Endodermal cell (in vitro differentiated cells): ENCODE measurements at places on chromosomes 12 and 14.

- DNase-seq, result peak; percentile 83
Observed at GRCh38 chr14:96039633-96040311, 610 bp downstream of the C14orf132 start.

DNA sequence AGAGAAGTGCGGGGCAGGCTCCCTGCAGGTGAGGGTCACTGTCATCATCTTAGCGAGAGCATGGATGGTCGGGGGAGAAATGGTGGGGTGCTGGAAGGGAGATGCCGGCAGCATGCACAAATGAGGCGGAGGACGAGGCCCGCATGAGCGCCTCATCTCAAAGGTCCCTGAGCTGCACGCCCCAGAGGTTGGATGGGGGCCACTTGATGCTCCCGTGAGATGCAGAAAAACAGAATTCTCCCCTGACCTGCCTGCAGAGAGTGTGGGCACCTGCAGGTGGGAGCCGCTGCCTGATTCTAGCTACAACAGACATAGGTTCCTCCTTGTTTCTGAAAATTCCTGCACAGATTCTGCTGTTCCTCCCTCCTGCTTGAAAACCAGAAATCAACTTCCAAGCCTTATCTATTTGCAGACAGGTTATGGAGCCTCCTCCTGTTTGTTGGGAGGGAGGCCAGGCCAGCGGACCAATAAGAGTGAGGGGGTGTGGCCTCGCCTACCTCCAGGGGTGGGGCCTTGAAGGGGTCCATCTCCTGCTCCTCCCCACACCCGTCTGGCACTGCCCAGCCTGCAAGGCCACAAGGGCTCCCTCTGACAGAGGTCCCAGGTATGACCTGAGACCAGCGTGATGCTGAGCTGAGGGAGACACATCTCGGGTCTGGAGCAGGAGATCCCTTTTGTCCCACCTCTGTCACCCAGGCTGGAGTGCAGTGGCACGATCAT is 67.2 kb downstream of the KDM2B start:
- DNase-seq, result peak; percentile 97

DNA sequence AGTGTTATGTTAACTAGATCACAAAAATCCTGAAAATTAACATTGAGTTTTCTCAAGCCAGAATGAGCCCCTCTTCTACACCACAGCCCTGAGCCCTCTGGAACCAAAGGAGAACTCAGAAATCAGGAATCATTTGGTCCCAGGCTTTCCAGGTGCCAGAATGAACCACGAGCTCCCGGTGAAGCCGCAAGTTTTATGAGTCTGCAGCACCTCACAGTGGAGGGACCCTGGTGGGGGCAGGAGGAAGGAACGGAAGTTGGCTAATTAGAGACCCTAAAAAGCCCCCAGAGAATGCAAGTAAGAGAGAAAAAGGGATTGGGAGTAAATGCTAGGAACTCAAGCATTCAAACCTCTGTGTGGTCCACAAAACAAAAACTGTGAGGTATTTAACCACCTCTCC is 52.9 kb upstream of the BCL2L14 start:
- peak; percentile 79 for DNase-seq

DNA sequence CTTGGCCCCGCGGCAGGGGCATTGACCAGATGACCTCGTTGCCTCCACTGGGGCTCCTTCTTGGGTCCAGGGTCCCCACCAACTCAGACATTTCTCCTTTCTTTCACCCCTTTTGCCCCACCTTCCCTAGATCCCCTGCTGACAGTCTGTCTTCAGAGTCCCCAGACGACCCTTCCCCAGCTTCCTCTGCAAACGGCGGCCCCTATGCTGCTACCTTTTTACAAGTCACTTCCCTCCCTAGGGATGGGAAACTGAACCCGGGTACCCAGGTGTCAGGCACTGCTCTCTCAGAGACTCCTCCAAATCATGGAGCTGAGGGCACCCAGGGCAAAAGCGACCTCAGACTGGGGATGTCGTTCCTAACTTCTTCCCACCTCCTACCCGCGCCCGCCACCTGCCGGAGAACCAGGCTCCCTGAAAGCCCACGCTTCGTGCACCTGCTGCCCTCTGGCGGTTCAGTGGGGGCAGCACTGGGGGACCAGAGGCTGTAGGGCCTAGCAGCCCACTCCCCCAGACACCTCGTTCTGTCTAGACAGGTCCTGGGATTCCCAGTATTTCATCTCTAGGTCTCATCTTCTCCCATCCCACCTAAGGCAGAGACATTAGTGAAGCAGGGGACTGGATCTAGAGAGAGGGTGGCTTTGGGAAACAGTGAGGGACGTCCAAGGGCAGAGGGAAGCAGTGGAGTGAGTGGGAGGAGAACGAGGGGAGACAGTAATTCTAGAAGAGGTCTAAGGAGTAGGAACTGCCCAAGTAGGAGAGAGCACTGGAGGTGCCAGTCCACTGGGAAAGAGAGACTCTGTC is 4.9 kb downstream of the ZNF385A start:
- DNase-seq, result peak; percentile 99

GRCh38 chr14:68972507-68973218 is 6.4 kb downstream of the ACTN1 start:
- DNase-seq, result no peak

- no peak for DNase-seq
Observed at GRCh38 chr12:68497107-68497506, 113.6 kb upstream of the RAP1B start.

DNA sequence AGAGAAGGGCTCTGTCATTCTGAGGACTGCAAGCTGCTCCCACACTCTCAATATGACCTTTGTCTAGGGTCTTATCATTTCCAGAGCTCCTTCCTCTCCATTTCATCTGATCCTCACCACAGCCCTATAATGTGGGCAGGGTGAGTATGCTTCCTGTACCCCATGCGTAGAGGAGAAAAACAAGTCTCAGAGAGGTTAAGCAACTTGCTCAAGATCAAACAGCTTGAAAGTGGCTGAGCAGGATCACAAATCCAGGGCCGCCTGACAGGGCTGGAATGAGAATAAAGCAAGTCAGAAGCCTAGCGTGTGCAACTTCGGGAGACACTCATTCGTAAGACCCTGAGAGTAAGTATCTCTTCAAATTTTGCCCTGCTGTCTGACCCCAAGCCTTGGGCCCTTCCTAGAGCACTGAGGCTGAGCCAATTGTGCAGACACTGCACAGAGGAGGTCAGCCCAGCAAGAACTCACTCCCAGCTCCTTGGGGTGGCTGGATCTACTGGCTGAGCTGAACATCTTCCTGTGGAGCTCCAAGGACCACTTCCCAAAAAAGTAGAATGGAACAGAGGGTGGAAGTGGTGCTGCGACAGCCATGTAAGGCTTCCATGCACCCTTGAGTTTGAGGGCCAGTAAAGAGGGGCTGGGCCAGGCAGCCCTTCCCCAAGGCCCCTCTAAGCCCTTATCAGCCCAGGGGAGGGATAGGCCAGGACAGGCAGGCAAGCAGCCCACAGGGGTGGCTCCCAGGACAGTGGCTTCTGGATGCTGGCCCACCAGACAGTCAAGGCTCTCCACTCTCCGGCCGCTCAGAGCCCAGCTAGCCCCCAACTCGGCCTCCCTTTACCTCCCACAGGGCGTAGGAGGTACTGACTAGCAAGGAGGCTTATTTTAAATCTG is 10.5 kb downstream of the ZFP36L1 start:
- peak; percentile 47 for DNase-seq

DNA sequence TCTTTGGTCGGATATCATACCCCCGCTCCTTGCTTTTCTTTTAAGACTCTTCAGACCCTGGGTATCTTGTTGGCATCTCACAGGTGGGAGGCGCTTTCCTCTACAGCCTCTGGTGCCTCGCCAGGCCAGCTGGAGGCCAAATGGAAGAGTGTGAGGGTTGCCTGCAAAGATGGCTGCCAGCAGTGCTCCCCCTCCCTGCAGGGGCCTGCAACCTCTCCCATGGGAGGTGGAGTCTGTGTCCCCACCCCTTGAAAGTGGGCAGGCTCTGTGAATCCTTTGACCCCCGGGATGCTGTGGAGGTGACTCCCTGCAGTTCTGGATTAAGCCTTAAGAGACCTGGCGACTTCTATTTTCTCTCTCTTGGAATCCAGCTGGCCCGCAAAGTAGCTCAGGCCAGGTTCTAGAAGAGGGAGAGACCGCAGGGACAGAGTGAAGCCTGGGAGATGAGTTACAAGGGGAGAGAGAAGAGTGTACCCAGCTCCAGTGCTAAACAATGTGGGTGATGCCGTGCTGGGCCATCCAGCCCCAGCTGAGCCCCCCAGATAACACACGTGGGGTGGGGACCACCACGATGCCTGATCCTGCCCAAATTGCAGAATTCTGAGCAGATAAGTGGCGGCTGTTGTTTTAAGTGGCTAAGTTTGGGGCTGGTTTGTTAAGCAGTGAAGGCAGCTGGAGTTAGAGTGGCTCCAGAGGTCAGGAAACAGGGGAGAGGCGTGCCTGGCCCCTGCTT is 37.9 kb upstream of the NCOR2 start:
- DNase-seq, result peak; percentile 83

GRCh38 chr12:73632661-73633060 is 905.0 kb upstream of the ATXN7L3B start:
- no peak for DNase-seq

GRCh38 chr14:76767681-76768656 is 6.7 kb downstream of the VASH1 start:
- peak; percentile 75 for DNase-seq

DNA sequence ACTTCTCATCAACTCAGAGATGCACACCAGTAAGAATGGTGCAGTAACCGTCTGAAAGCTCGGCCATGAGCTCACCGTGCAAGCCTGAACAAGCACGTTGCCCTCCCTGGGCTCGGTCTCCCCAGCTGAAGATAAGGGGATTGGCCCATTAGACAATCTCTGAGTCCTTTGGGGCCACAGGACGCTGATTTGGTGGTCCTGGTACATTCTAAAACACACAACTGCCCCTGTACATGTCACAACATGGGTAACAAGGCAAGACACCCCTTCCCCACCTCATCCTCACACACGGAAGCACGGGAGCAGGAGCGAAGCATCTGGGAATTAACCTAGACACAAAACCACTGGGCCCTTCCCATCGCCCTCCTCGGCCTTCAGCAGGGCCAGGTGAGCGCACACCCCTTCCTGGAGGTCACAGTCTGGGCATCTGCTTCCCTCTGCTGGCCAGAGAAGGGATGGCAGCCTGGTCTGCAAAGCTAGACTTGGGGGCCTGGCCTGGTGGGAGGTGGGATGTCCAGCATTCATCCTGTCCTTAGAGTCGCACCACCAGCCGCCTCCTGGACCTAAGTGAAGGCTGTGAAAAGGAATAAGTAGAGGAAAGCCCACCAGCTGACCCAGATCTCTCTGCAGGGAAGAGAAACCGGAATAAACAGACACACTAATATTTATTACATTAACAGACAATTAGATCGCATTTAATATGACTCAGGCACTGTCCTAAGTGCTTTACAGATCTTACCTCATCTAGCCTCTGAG is 18.9 kb upstream of the SMUG1 start:
- DNase-seq, result peak; percentile 99

GRCh38 chr12:52310622-52311284 is 10.4 kb downstream of the KRT83 start:
- no peak for DNase-seq

DNA sequence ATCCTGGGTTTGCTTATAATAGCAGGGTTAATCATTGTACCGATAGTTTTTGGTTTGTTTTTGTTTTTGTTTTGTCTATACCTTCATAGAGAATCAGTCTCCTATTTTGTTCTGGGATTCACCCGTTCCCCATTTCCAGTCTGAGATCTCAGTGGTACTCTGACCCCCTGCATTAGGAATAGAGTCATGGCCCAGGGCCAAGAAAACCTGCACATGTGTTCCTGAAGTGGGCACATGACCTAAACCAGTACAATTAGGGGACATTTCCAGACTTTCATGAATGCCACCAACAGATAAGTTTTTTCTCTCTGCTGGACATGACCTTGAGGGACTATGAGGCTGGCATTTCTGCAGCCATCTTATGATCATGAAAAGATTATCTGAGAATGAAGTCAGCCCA is 52.5 kb downstream of the MRPL42 start:
- no peak for DNase-seq

- peak; percentile 93 for DNase-seq
Observed at GRCh38 chr14:33475623-33476022, 475.3 kb downstream of the EGLN3 start.

GRCh38 chr12:130713581-130713991 is 2.5 kb downstream of the RIMBP2 start:
- peak; percentile 52 for DNase-seq

DNA sequence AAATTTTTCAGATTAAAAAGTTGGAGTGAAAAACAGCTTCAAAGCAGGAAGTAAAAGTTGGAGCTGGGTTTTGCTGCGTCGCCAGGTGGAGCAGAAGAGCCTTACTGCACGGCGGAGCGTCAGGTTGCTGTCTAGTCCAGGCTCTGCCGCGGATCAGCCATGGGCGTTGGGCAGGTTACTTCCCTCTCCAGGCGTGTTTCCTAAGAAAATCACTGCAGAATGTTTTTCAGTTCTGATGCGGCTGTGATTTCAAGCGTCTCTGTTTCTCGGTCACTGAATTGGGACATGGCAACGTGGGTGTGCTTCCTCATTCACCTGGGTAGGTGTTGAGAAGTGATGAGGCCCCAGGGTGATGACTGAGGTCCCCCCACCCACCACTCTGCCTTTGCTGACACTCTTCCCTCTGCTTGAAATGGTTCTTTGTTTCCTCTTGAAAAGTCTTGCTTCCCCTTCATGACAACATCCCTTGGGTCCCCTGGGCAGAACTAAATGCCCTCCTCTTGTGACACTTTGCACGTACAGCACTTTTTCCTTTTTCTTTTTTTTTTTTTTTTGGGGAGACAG is 7.6 kb downstream of the EVL start:
- no peak for DNase-seq
